SJSA1 (cell line): ENCODE measurements at places on chromosomes 7 and 10. TPM values are rescaled to one million over a fixed set of nuclear protein-coding genes. Genes with fewer than 3 reads are reported as not detected.
A peak's percentile ranks its signal among the peaks of the same experiment; 100 is the strongest.

DNA sequence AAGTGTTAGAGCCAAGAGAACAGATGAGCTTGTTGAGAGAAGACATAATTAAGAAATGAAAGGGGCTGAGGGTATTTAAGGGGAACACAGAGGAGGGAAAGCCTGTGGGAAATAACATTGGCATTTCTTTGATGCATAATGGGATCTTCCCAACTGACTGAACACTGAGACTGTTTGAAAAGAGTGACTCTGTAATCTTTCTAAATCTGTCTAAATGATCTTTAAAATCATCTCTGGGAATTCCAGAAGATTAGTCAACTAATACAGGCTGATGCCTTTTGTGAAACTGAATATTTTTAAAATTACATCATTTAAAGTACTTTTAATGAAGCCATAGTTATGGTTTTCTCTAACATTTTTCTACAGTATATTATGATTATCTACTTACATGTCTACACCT is 17.4 kb upstream of the SLC35G1 start:
- H3K27me3 ChIP-seq: no peaks in the 10 kb centered on the region
- DNase-seq: no peak
- H3K4me3 ChIP-seq: no peak overlapping the region
- H3K27ac ChIP-seq: 0 out of 2 replicates have a peak overlapping the region, but pooled peaks have one; percentile 6

Gene PTF1A
- not detected in 2 replicates for total RNA-seq

Gene PILRA
- total RNA-seq: 0.18 and 1.7 TPM in 2 replicates

DNA sequence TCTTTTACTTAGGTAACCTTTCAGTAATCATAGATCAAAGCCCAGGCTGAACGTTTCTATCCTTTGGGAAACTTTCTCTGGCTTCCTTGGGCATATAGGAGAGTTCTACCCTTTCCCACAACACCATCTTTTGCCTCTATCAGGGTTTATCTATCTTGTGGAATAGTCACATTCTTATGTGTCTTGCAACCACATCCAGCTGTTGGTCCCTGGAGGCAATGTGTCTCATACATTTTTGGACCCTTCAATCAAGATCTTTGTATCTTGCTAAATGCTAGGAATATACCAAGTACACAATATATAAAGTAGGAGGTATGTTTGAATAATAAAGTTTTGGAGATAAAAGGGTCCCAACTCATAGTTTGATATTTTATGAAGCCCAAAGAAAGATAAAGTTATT is 121.7 kb downstream of the RNLS start:
- H3K4me3 ChIP-seq: no peak overlapping the region
- H3K27me3 ChIP-seq: peaks cover 2% of the 10 kb centered on the region; the same call in 1 of the 2 replicates
- no peak for DNase-seq
- no peaks in the 10 kb centered on the region for H3K4me1 ChIP-seq

GRCh38 chr7:24963218-24963617 is 16.8 kb downstream of the OSBPL3 start:
- H3K36me3 ChIP-seq: no peaks in the 10 kb centered on the region
- no peak overlapping the region for H3K4me3 ChIP-seq
- no peak for DNase-seq

Gene AEBP1
- not detected in 2 replicates for total RNA-seq

DNA sequence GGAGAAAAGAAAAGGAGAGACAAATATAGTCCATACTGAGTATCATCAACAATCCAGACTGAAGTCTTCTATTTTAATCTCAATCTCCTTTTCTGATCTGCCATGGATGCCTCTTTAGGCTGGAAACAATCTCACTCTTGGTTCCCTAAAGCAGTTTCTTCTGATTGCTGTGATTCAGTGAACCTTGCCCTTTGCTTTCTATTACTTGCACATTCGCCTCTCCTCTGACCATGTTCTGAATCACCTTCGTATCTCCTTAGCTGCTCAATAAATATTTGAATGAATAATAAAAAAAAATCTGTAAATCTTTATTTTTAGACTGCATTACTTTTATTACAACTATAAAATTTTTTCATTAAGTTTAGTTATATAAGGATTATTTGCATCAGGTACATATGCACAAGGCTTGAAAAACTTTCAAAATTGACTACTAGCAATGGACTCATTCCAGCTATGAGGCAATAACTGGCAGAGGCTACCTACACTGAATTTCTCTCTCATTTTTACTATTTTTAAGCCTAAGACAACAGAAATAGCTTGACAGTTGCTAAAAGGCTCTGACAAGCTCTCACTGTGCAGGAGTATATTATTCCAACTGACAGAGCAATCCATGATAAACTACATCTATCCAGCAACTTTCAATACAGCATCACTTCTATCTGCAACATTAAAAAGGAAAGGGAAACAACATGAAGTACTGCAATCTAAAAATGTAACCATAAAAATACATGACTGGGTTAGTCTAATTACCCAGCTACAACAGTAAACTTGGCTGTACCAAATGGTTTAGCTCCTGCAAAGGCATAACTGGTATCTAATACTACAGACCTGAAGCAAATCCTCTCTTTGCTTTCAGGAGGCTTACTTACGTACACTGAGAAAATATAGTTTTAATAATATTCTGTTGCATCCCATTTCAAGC is 25.6 kb downstream of the TM9SF3 start:
- peaks cover 55% of the 10 kb centered on the region for H3K36me3 ChIP-seq
- DNase-seq: no peak

Gene OLAH
- total RNA-seq: 1.4 and 2.1 TPM in 2 replicates

Gene SNCG
- total RNA-seq: 0.74 TPM in 1 of 2 replicates, not detected in the other

Gene GALNT17
- total RNA-seq: not detected in 2 replicates

DNA sequence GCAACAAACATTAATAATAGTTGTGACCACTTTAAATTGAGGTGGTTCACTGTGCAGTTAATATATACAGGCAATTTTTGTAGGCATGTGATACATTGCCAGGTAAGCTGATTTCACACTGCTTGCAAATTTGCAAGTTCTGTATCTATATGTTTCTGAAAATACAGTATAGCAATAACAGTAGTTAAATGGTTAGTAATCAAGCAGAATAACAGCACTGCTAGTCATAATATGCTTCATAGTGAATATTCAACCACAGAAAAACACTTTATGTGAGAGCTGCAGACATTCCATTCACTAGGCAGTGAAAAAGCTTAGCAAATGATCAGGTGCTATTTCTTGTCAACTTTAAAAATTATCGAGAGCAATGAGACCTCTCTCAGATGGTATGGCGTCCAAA is 28.9 kb downstream of the SLC26A4 start:
- H3K27ac ChIP-seq: no peak overlapping the region
- no peaks in the 10 kb centered on the region for H3K36me3 ChIP-seq
- H3K4me1 ChIP-seq: peaks cover 6% of the 10 kb centered on the region; the same call in 1 of the 2 replicates
- no peak overlapping the region for H3K4me3 ChIP-seq
- H3K27me3 ChIP-seq: no peaks in the 10 kb centered on the region

GRCh38 chr10:114403541-114404161 is 651 bp downstream of the AFAP1L2 start:
- H3K4me3 ChIP-seq: peak overlapping the region; percentile 44
- H3K36me3 ChIP-seq: no peaks in the 10 kb centered on the region
- H3K4me1 ChIP-seq: peaks cover 20% of the 10 kb centered on the region
- no peak for DNase-seq
- no peak overlapping the region for H3K27ac ChIP-seq
